MV-4-11 (cell line): ENCODE measurements at places on chromosomes 1 and 21.

GRCh38 chr21:44547656-44548331, 3.5 kb downstream of the KRTAP10-2 start:
- no peak for DNase-seq

DNA sequence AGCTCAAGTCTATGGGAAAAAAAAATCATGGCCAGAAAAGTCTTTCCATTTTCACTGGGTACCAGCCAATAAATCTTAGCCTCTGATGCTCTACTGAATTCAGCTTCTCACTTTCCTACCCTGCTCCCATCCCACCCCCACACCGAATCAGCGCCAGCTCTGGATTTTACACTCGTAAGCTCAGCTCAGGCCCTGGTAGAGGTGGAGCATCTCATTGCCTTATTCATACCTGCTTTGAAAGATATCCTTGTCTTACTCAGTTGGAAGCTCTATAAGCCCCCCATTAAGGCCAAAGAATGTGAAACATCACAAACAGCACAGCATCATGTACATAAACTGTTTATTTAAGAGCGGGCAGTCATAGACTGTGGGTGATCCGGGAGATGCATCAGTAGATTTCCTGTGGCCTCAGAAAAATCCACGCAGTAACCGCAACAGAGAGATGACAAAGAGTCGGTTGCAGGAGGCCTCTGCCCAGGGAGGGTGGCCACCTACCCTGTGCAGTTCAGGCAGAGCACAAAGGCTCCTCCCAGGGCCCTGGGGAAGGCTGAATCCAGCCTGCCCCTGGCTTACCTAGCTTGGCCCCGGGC, 36.4 kb upstream of the ETS2 start:
- peak; percentile 59 for DNase-seq

DNA sequence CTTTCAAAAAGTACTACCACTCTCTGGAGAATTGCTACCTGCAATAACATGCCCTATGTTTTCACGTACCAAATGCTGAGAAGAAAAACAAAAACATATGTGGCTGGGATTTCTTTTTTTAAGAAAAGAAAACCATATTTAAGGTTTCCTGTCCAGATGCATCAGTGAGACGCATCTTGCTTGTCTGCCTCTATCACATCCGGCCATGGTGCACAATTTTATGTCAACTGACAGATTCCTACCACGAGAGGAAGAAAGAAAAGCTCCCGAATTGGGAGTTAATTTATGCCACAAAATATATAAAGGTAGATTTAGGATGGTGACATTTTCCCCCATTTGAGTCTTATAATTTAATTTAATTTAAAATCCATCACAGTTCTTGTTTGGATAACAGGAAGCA, 62.3 kb upstream of the COL24A1 start:
- DNase-seq = no peak

DNA sequence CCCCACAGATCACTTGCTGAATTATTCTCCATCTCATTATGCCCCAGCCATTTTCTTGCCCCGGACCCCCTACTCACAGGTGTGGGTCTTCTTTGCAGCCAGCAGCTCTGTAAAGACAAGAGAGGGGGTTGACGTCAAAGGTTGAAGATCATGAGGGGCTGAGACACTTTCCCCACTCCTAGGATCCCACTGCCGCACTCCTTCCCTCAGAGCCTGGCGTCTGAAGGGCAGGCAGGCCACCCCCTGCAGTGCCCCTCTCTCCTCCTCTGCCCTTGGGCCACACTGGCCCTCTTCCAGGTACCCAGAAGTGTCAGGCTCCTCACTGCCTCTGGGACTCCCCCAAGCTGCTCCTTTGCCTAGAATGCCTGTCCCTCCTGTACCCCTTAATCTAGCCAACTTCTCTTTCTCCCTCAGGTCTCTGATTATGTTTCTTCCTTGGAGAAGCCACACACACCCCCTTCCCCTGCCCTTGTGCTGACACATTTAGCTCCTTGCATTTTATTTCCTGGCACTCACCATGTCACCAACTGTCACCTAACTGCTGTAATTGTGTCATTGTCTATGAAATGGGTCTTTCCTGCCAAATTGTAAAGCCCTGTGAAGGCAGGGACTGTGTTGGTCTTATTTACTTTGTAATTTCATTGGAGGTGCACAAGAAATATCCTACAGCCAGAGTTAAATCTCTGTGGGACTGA, 2.1 kb downstream of the RORC start:
- DNase-seq = no peak

- DNase-seq = no peak
Measured at GRCh38 chr1:36778740-36779139, 255.6 kb downstream of the GRIK3 start.

GRCh38 chr1:162144853-162145252, 75.4 kb downstream of the NOS1AP start:
- peak; percentile 11 for DNase-seq

DNA sequence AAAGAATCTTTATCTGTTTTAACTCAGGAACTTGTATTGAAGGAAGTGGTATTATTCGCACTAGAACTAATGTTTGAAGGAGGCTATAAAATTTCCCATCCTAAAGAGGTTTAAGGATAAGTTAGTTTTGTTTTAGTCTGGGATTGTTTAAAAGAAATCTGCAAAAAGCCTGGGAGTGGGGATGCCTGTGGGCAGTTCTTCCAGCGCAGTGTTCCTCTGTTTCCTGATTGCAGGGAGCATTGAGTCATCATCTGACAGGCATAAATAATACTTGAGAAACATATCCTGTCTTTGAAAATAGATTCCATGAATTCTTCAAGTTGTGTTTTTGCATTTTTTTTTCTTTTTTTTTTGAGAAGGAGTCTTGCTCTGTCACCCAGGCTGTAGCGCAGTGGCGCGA, 350.8 kb upstream of the PTBP2 start:
- DNase-seq = peak; percentile 1

- no peak for DNase-seq
Measured at GRCh38 chr1:189185097-189185496, 1292.6 kb downstream of the BRINP3 start.

- no peak for DNase-seq
Measured at GRCh38 chr21:36722370-36723368, 23.8 kb downstream of the SIM2 start.

DNA sequence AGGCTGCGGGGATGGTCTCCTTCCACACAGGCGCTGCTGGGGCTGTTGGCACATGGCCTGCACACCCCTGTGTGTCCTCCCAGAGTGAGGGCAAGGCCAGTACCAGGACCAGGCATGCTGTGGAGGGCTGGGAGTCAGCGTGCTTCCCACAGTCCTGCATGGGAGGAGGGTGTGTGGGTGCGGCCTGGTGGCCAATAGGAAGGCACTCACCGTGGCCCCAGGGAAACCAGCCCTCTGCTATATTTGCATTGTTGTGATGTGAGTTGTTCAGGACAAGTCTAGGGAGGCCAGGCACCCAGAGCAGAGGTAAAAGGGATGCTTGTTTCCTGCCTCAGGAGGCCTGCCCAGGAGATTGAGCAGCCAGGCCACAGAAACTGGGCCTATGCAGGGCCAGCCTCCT, 59.5 kb downstream of the S100B start:
- DNase-seq = no peak

DNA sequence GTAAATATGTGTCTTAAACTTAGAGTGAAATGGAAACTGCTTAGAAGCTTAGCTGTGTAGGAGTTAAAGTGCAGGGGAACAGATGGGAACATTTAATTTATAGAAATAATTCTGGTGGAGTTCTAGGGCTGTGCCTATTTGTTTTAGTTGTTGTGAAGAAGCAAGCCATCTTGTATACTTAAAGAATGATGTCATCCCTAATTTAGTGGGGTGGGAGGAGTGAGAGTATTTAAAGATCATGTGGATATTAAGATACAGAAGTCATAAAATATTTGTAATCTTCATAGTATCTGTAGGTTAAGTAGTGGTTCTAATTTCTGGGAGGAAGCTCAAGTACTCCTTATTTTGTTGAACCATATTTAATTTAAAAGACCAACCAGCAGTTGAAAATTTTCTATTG, 41.5 kb downstream of the BACH1 start:
- no peak for DNase-seq

- no peak for DNase-seq
Measured at GRCh38 chr1:38456531-38456876, 403.1 kb downstream of the RRAGC start.

- DNase-seq = no peak
Measured at GRCh38 chr1:182406012-182406411, 5.5 kb upstream of the TEDDM1 start.

DNA sequence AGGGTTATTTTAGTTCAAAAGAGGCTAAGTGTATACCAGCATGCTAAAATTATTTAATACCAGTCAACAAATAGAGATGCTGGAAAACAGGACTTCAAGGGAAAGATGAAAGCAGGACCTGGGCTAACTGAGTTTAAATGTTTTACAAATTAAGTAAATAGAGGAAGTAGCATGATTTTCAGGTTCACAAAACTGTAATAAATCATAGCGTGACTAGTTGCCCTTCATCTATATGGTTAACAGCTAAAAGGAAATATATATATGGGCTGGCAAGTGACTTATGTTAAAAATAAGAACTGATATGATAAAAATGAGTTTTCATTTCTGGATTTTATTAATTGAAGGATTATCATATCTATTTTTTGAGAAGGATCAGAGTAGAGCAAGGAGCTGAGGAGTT, 25.6 kb downstream of the DPYD start:
- peak; percentile 15 for DNase-seq

DNA sequence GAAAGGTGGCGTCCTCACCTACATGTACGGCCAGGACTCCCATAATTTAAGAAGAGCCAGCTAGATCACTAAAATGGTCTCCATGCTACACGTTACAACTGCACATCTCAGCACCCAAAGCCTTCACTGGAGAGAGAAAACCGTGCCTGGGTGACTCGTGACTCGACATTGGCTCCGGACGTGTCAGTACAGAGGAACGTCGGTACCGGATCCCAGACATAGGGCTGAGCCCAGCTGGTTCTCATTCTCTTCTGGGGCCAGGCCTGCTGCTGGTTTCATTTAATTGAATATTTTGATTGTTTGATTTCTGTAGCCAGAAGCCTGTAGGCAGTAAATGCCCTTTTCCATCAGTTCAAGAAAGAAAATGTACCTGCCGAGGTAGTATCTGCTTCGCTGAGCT, 93.1 kb downstream of the HHIPL2 start:
- DNase-seq = no peak

DNA sequence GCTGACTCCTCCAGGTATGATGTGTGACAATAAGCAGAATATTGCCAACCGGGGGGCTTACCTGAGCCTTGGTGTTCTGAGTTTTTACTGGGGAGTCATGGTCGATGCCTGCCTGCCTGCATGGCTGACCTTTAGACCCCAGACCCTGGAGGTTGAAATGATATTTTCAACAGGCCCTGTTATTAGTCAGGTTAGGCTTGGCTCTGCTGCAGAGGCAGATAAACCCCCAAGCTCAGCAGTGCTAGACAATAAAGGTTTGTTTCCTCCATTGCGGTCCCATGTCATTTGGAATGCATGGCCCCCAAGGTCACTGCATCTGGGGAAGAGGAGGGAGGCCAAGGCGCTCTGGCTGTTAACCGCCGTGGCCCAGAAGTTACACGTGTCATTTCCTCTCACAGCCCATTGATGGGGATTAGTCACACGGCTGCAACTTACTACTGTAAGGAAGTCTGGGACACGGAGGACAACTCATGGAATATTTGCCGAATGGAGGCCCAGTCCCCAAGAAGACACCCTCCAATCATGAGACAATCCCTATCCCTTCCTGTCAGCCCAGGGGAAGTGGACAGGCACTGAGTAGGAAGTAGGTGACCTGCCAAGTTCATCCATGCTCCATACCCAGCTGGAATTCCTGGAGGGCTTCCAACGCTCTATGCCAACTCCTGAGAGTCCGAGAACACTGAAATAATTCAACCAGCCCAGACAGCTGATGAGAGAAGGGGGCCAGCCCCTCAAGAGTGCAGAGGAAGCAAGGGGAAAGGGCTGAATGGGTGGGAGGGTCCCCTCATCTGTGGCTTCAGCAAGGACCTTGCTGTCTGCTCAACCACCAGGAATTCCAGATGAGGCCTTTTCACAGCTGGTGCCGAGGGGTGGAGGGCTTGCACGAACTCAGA, 97.3 kb downstream of the TAS1R2 start:
- no peak for DNase-seq

- DNase-seq = no peak
Measured at GRCh38 chr1:228833911-228834688, 98.8 kb downstream of the RHOU start.

DNA sequence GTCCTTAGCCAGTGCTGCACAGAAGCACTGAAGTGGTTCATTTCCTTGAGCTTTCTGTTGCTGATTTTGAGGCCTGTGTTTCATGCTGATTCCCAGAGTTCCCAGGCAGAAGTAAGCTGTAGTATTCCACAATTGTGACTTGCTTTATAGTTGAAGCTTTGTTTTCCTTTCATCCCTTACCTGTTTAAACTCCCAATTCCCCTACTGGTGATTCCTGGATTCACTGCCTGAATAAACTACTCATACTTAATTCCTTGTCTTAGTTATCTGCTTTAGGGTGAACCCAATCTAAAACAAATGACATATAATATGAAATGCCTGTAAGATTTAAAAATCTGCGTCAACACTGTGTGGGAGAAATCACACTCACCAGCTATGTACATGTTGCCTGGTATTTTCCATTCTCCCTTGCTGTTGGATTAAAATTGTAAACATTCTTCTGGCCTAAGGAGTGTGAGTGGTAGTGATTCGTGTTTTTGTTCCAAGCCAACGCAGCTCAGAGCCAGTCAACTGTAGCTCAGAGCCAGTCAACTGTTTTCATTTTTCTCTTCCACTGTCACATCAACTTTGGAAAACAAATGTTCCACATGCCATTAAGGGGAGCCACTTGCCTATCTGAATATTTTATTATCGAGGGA, 879.4 kb downstream of the MRPL39 start:
- DNase-seq = no peak
